Progenitor cell of endocrine pancreas (in vitro differentiated cells): ENCODE measurements at places on chromosomes 6 and 20.

DNA sequence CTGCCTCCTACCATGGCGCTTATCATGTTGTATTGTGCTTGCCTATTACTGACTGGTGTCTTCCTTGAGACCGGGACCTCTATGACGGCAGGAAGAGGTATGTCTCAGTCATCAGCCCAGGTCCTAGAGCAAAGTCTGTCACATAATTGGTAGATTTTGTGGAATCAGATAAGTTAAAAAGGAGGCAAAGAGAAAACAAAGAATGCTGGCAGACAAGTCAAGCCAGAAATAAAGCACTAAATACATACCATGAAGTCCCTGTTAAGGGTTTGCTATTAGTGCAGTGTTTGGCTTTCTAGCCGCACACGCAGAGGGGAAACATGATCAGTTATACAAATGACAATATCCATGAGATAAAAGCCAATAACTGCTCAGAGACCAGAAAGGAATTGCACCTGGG lies 6.0 kb downstream of the TOMM34 start:
- no peak for DNase-seq

GRCh38 chr6:120320481-120321162 lies 971.1 kb upstream of the MAN1A1 start:
- no peak for DNase-seq

DNA sequence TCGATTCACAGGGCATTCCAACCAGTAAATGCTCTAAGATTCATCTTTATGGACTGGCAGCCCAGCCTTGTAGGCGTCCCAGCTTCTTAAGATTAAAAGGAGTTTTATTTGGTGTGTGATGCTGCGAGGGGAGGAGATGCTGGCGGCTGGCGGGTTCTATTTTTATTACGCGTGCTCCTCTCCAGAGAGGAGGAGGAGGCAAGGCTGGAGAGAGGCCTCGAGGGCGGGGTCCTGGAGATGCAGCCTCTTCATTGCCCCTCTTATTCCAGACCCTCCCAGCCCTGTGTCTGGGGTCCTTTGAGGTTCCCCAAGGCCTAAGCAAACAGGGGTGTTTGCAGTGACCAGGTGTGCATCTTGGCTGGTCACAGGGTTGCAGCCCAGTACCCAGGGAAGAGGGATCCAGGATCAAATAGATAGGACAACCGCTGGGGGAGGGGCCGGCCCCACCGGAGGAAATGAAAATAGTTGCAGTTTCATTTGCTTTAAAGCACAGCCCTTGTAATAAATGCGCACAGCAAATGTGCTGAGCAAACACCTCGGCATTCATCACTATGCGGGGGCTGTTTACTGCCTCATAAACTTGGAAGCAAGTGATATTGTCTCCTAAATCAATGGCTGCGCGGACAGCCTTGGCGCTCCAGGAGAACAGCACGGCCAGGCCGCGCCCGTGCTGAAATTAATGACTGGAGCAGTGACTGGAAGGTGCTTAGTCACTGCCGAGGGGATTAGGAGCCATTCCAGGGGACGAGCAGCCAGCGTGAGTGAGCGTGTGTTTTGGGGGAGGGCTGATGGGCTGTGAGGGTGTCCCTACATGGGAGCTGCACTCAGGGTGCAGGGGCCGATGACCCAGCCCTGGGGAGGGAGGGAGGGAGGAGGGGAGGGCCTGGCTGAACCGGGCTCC lies 83.0 kb downstream of the TMEM242 start:
- peak; percentile 27 for DNase-seq

GRCh38 chr6:71531006-71531405 lies 242.4 kb downstream of the OGFRL1 start:
- DNase-seq = no peak

- DNase-seq = no peak
Measured at GRCh38 chr6:106254636-106255035, 70.9 kb downstream of the ATG5 start.

GRCh38 chr6:137863091-137863797 lies 3.8 kb upstream of the TNFAIP3 start:
- DNase-seq = no peak

- no peak for DNase-seq
Measured at GRCh38 chr6:82017288-82017687, 230.3 kb downstream of the IBTK start.

GRCh38 chr20:18180815-18181214 lies 43.2 kb downstream of the KAT14 start:
- no peak for DNase-seq

DNA sequence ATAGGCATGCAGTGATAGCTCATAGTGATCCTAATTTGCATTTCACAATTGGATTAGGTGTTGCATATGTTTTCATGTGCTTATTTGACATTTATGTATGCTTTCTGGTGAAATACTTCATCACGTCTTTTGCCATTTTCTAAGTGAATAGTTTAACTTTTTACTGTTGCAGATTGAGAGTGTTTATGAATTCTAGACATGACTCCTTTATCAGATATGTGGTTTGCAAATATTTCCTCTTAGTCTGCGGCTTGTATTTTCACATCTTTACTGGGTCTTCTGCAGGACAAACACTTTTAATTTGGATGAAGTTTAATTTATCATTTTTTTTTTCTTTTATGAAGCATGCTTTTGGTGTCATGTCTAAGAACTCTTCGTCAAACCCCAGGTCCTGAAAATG lies 39.2 kb downstream of the CCN2 start:
- no peak for DNase-seq

- DNase-seq = no peak
Measured at GRCh38 chr6:78465059-78465634, 402.2 kb upstream of the IRAK1BP1 start.

DNA sequence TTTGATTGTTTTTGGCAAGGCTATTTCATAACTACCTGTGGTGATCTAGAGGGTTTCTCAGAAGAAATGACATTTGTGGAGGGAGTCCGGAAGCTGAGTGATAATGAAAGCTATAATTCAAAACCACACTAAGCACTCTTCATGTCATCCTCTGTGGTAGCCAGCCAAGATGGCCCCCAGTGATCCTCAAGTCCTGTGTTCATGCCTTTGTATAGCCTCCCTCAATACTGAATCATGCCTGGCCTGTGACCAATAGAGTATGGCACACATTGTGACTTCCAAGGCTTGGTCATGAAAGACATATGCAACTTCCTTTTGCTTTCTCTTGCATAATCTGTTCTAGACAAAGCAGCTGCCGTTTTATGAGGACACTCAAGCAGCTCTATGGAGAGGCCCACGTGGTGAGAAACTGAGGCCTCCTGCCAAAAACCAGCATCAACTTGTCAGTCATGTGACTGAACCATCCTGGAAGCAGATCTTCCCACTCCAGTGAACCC lies 12.8 kb upstream of the DNAAF9 start:
- DNase-seq = no peak

- no peak for DNase-seq
Measured at GRCh38 chr20:35515949-35516645, 13.4 kb downstream of the C20orf173 start.

GRCh38 chr6:19465760-19466159 lies 371.4 kb upstream of the ID4 start:
- DNase-seq = no peak

GRCh38 chr6:39227476-39227875 lies 1.8 kb downstream of the KCNK5 start:
- no peak for DNase-seq

DNA sequence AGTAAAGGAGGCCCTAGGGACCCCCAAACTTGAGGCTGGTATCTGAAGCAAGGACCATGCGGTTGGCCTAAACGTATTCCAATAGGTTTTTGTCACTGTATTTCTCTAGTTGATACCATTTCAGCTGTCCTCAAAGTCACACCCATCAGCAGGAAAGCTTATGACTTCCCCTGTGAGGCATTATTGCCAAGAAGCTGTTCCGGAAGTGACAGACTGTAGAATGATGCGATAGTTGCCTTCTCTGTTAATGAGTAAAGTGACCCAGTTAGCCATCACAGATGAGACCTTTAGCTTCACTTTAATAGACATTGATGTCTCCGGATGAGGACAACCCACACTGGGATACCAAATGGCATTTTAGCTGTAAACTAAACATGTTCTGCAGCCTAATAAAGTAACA lies 147.9 kb downstream of the RNGTT start:
- DNase-seq = no peak

DNA sequence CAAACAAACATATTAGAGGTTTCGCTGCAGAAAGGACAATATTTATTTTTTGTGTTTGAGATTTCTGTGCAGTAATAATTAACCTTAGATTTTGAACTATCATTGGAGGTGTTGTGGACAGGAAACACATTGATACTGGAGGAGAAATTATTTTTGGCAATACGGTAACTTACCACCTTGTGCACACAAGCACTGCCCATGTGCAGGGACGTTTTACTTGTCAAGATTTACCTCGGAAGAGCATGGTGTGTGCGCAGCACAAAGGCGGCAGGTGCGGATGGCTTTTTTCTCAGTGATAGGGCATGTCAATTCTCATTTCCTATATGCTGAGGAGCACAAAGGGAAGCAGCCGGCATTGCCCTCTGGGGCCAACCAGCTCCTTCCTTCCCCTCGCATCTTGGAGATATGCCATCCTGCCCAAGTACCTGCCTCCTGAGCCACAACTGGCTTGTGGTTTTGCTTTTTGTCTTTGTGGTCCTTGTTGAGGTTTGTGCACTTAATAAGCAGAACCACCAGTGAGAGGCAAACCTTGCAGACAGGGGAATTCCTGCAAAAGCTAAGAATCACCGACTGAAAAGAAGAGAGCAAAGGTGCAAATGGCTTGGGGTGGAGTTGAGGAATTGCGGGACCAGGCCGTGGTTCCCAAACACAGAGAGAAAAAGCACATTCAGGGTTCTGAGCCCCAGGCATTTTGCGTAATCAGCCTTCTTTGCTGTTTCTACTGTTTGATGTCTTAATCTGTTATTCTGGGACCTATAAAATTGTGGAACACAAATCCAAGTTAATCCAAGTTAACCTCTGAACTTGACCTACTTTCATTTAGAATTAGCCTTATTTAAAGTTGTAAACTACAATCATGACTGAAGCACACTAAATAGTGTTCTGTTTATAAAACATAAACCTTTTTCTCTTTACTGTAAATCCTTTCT lies 21.9 kb downstream of the SAMD5 start:
- no peak for DNase-seq

- DNase-seq = no peak
Measured at GRCh38 chr20:20217621-20218020, 150.3 kb upstream of the INSM1 start.

DNA sequence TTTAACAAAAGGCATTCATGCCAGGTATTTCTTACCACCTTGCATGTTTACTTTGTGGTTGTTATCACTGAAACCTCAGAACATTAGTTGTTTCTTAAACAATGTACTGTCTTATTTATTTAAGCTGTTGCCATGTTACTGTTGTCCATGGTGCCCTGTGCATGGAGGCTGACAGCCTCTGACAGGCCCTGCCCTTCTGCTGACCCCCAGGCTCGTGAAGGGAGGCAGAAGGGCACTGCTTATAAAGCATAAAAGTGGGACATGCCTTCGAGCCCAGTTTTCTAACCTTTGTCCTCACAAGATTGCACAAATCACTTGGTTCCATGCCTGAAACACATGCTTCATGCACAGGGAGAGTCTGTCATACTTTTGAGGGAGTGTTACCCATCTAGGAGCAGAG lies 46.7 kb upstream of the CLIC5 start:
- DNase-seq = peak; percentile 16

DNA sequence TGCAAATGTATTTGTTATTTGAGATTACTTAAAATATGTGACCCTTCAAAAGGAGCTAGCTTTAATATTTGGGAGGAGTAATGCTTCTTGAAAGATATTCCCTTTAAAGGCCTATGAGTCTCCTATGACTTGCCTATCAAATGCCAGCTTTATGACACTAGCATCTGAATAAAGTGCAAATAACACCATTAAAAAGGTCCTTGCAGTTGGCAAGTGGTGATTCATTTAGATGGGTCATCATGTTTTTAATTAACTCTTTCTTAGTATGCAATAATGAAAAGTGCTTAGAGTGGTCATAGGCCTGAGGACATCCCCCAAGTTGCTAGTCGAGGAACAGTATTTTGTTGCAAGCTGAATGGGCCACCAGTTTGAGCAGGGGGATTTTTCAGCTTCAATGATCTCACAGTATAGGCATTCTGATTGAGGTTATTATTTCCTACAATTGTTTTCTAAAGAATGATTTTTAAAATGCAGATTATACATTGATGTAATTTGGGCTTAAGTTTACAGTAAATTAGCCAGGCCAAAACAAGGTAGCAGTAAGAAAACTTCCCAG lies 3.7 kb upstream of the CD2AP start:
- no peak for DNase-seq

- no peak for DNase-seq
Measured at GRCh38 chr20:40843251-40843650, 154.2 kb upstream of the MAFB start.

GRCh38 chr6:6057442-6058053 lies 50.8 kb upstream of the NRN1 start:
- DNase-seq = no peak

GRCh38 chr20:62739581-62740285 lies 31.1 kb downstream of the NTSR1 start:
- DNase-seq = no peak

- no peak for DNase-seq
Measured at GRCh38 chr6:48691420-48691819, 580.4 kb upstream of the PTCHD4 start.

GRCh38 chr20:3980260-3981131 lies 34.9 kb downstream of the RNF24 start:
- DNase-seq = no peak

DNA sequence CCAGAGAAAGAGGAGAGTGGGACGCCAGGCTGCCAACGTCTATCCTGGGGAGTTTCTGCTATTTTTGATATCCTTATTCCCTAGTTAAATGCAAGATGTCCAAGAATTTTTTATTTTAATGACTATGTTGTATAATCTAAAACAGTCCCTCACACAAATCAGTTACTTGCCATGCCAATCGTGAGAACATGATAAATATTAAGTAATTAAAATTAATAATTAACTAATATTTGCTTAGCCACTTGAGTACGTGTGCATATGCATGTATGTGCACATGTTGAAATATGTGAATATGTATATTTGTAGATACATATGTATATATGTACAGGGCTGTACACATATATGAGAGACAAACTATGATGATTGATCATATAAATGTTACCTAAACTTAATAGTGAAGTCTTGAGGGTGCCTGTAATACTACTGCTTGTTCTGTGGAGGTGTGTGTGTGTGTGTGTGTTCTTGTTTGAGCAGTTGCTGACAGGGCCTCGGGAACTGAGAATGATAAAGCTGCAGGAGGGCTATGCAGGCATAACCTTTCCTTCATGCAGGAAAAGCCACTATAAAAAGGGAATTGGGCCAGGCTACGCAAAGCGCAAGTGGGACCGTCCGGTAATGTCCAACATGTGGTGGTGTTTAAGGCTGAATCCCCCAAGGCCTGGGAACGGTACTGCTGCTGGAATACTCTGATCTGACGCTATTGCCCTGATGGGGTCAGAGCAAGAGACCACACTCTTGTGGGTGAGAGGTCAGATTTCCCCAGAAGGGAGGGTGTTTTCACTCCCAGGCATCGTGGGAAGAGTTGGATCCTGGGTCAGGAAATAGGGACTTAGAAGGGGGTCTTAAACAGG lies 148.3 kb upstream of the TBX18 start:
- no peak for DNase-seq
